Nucleus accumbens (tissue), 56 donors: ENCODE measurements at places on chromosomes 5 and 9.

DNA sequence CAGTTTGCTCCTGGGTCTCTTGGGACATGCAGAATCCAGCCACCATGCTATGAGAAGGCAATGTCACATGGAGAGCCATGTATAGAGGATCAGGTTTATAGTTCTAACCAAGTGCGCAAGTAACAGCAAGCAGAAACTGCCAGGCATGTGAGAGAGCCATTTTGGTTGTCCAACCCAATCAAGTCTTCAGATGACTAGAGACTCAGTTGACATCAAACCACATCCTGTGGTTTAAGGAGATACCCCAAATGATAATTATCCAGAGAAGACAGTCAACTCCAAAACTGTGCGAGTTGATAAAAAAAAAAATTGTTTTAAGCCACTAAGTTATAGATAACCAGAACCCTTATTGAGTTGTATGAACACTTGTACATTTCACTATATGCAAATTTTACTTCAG lies 40.2 kb downstream of the TMEM232 start:
- no peak for DNase-seq

DNA sequence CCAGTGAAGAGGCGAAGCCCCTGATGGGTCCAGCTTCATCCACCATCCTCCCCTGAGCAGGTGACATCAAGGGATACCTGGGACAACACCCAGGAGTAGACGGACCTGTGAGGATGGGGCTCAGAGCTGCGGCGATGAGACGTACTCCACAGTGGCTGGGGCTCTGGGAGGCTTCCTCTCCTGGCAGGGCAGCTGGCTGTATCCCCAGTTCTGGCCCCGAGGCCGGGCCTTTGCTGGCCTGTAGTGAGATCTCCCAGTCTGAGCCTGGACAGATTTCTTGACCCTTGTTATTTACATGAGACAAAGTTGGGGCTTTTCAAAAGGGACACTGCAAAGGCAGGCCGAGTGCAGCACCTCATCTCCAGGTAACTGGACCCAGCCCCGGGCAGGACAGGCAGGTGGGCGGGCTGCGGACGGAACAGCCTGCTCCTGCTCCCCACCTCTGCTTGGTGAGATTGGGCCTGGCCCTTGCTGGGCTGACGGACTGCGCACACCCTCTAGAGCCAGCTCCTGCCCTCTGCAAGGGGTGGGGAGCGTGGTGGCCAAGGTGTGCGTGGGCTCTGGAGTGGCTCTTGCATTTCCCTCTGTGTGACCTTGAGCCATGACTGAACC lies 23.1 kb downstream of the IER5L start:
- DNase-seq = no peak

DNA sequence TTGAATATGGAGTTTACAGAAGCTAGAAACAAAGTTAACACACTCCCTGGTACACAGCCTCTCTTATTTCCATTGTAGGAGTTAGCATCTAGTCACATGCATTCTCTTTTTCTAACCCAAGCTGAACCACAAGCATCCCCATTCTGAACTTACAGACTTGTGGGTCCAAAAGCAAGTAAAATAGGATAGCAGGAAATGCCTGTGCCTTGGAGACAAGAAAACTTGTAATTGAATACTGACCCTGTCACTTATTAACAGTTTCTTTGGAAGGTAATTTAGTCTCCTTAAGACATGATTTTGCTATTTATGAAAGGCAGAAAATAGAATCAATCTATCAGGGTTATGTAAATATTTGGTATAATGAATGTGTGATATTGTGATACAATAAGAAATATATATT lies 353.6 kb downstream of the TLE4 start:
- no peak for DNase-seq

DNA sequence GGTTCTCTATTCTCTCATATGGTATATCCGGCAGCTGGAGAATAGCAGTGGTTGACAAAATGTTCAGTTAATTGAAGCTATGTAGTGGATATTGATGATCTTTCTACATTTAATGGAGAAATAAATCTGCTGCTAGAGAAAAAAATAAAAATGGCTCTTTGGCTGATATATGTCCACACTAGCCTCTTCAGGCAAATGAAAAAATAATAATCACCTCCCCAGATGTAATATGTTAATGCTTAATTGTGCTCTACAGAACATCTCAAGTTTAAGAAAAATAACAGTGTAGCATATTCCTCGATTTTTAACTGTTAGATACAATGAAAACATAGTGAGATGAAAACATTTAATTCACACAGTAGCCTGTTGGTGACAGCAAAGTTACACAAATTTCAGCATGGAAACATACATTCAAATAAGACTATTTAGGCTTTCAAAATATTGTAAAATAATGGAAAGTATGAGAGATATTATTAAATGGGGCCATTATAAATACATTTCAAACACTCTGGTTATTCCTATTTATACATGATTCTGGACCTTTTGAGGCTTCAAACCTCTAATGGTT lies 543.0 kb downstream of the MAT2B start:
- DNase-seq = no peak

GRCh38 chr5:58275516-58275915 lies 184.4 kb downstream of the PLK2 start:
- DNase-seq = no peak

- no peak for DNase-seq
Measured at GRCh38 chr5:125160787-125161502, 414.5 kb upstream of the ZNF608 start.

DNA sequence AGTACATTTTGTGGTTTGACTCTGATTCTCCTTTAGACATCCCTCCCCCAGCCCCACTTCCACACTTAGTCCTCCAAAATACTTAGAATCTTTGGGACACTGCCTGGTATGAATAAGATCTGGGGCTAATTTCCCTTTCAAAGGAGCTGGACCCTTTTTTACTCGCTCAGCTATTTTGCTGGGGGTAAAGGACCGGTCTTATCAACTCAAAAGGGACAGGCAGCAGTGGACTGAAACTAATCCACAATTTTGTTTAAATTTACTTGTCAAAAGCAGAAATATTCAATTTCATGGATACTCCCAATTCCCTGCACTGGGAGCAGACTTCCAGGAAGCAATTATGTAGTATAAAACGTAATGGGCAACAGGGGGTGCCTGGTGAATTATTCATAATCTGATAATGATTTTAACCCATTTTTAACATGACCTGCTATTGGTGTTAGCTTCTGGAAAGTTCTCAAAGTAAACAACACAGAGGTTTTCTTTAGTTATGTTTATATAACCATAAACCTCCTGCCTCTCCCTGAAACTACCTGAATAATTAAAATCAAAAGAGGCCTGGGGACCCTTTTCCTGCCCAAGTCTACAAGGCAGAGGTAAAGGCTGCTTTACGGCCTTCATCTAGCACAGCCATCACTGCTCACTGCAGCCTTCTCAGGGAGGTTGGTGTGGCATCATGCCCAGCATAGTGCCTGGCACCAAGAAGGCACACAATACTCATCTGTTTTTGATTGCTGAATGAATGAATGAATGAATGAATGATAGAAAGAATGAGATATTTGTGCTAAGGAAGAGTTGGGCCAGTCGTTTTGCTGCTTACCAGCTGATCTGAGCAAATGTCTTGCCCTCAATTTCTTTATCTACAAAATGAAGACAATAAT lies 44.2 kb upstream of the GNPDA1 start:
- peak; percentile 65 for DNase-seq

DNA sequence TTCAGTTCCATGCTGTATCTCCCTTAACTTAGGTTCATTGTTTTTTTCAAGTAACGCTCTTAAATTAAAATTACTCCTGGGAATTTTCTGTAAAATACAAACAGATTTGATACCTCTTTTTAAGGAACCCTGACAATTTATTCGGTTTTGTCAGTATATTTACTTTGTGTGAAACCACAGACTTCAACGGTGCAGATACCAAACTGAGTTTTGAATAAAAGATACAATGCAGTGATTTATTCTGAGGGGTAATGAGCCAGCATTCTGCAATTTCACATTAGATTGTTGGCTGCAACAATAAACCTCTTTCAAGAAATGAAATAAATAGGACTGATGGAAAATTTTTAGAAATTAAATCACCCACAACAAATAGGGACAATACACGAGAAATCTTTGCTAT lies 308.6 kb upstream of the EDIL3 start:
- no peak for DNase-seq

DNA sequence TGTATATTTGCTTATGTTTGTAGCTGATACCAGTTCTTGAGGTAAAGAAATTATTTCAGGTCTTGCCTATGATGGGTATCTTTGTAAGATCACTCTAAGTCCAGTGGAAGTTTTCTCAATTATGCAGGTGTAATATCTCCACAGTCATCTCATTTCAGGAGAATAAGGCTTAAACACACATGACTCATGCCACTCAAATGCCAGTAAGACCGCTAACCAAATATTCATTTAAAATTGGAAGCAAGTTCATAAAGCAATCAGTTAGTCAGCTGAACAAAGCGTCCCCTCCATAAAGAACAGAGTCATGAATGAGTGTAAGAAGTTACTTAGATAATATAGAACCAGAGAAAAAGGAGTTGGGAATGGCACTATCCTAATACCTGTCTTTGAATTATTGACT lies 248.7 kb downstream of the LURAP1L start:
- DNase-seq = no peak

DNA sequence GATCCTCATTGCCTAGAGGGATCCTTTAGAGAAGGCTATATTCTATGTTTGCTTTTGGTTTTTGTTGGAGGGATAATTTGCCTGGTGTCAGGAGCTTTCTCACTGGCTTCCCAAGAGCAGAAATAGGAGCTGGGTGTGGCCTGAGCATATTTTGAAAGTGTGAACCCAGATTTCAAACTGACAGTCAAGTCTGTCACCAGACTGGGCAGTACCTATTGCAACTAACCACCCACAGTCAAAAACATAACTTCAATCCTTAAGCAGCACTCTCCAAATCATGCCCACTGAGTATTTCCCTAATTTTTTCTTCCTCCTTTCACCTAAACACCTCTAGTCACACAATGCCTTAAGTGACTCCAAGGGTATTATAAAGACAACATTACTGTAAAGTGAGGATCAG lies 278.4 kb downstream of the EBF1 start:
- no peak for DNase-seq

- no peak for DNase-seq
Measured at GRCh38 chr9:33438926-33439680, 8.3 kb downstream of the AQP3 start.

- DNase-seq = no peak
Measured at GRCh38 chr5:1805736-1806135, 4.5 kb downstream of the NDUFS6 start.

DNA sequence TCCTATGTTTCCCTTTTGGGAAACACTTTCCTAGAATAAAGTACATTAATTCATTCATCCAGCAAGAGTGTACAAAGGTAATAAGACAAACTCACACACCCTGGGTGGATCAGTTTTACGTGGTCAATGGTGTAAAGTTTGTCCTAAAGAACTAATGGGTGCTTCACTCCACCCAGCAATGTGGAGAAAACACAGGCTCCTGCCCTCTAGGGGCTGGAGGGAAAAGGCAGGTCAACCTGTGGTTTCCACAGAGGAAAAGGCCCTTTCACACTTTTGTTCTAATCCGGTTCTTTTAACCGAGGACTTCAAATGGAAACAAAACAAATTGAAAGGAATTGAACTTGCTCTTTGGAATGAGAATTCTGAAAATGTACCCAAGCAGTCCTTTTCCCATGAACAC lies 80.9 kb upstream of the SPOCK1 start:
- no peak for DNase-seq

DNA sequence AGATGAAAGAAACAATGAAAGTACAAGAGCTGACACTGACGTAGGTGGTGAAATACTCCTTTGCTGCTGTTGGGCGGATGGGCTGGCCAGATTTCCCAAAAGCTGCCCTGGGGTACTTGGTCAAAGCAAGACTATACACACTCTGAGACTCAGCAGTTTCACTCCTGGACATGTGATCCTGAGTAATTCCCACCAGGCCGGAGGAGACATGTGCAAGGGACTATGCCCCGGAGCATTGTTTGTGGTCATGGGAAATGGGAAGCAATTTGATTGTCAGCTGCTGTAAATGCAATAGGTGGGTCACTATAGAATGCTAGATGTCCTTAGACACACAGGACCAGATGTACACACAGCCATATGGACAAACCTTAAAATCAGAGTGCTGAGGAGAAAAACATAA lies 116.1 kb downstream of the DCP2 start:
- DNase-seq = no peak

DNA sequence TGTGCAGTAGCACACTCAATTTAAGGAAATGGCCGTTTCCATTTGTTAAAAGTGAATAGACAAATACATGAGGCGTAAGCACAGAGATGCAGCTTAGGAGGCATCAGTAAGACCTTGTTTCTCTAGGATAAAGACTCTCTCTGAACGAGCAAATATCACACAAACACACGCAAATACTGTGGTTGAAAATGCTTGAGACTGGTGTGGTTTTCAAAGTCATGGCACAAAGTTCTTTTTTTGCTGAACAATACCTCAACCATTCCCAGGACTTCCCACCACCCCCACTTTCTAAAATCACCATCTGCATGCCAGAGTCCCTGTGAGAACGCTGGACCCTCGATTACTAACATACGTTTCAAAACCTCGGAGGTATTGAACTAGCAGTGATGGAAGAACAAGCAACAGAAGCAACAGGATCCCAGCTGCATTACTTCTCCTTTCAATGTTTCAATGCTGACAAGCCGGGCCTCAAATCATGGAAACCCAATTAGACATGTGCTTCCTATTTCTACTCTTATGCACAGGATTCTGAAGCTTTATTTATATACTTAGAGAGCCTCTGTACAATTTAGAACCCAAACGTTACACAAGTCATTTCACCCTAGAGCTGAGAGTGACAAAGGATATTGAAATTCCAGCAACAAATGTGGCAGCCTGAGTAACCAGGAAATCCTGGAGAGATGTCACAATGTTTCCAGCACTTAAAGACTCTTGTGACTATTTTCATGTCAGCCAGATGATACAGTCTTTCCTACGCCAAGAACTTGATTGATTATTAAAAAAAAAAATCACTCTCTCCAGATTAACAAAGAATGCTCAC lies 63.9 kb downstream of the CDC14B start:
- no peak for DNase-seq

DNA sequence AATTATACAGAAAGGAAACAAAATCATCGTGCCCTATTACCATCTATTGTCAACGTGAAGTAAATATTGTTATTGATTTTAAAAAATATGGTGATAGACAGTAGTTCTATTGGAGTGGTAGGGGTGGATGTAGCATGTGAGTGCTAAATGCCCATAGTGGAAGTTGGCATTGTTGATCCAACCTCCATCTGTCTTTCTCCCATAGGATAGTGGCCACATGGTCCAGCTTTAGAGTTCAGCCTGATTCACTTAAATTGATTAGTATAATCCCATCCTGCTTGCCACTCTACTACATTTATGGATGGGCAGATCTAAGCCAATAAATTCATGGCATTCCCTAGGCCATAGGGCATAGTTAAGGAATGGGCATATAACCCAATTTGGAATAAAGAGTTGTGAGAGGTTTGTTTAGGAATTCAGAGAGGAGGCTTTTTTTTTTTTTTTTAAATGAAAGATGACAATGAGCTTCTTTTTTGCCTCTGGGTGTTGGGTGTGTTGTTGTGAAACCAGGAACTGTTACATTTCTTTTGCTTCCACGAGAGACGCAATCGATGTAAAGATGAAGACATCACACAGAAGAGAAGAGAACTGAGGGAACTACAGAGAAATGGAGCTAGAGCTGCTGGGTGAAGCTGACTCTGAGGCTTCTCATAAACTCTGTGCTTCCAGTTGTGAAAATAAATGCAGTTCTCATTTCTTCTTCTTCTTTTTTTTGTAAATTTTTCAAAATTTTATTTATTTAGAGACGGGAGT lies 12.5 kb upstream of the CHD1 start:
- DNase-seq = no peak
